ENCODE measurements at places on chromosomes 1 and 21.

- DNase-seq = no peak
Measured at GRCh38 chr1:180425952-180426351, 76.4 kb downstream of the ACBD6 start.

GRCh38 chr1:96488777-96489176 lies 232.8 kb upstream of the PTBP2 start:
- DNase-seq = no peak

DNA sequence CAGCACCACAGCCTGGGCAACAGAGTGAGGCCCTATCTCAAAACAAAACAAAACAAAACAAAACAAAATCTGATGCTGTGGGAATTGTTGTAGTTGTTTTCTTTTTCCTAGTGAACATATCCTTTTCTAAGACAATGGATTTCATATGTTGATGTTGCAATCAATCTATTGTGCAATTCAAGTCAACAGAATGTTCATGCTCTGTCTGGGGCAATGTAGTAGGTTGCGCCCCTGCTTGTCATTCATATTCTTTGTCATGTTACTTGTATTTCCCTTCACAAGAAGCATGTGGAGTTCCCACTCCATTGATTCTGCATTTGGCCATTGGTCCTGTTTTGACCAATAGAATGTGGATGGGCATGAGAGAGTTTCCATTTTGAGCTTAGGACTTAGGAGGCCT lies 223.9 kb downstream of the DUSP10 start:
- DNase-seq = no peak

GRCh38 chr1:169001353-169001752 lies 105.1 kb upstream of the ATP1B1 start:
- no peak for DNase-seq

GRCh38 chr1:91741301-91741700 lies 144.7 kb downstream of the TGFBR3 start:
- DNase-seq = no peak

GRCh38 chr1:30471307-30471706 lies 252.1 kb downstream of the MATN1 start:
- no peak for DNase-seq

- no peak for DNase-seq
Measured at GRCh38 chr1:89951766-89952604, 42.9 kb upstream of the ZNF326 start.

DNA sequence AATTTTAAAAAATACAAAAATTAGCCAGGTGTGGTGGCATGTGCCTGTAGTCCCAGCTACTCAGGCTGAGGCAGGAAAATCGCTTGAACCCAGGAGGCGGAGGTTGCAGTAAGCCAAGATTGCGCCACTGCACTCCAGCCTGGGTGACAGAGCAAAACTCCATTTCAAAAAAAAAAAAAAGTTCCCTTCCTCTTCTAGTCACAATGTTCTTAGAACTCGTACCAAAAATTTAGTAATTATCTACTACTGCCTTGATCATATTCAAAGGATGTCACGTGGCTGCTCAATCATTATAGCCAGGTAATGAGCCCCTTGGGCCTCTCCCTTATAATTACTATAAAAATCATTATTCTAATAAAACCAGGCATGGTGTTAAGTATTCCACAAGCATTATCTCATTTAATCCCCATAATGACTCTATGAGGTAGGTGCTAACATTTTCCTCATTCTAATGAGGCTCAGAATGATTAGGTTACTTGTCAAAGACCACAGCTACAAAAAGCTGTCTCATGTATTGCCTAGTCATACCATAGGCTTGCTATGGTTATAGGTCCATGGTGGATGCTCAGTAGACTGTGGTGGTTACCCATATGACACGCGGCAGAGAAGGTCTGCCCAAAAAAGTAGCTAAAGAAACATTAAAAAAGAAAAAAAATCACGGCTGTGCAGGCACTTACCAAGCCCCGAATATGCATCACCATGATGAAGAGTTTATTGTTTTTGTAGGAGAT lies 15.5 kb upstream of the PPP1R15B start:
- DNase-seq = no peak

DNA sequence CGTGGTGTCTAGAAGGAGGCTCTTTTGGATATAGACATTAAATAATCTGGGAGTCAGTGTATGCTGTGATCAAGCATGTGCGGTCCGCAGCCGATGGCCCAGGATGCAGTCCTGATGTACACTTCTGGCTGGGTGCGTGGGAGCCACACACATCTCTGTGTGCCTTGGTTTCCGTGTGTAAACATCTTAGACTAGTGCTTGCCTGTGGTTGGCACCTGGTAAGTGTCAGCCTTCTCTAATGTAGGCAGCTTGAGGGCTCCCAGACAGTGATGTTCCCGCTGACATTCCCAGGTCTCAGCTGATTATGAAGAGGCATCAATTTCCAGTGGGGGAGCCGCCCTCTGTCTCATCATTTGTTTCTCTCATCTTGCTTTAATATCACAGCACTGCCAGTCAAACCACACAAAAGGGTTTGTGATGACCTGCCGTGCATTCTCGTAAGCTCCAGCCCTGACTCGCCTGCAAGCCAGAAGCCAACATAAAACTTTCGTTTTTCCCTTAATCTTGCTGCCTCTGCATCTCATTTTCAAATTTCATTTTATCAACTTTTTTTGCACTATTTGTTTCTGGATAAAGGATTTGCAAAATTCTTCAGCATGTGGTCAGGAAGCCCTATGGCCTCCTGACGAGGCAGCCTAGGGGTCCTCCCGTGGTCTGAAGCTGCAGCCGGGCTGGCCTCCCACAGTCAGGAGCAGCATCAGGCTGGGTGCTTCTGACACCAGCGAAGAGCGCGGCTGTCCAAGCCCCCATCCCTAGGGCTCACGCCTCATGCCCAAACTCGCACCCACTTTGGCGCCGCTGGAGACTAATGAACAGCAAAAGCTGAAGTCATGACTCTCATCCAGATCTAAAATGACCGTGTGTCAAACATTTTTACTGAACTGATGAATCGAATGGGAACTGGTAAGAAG lies 28.1 kb downstream of the PDE9A start:
- no peak for DNase-seq

GRCh38 chr1:186139701-186140100 lies 235.4 kb downstream of the TPR start:
- no peak for DNase-seq

DNA sequence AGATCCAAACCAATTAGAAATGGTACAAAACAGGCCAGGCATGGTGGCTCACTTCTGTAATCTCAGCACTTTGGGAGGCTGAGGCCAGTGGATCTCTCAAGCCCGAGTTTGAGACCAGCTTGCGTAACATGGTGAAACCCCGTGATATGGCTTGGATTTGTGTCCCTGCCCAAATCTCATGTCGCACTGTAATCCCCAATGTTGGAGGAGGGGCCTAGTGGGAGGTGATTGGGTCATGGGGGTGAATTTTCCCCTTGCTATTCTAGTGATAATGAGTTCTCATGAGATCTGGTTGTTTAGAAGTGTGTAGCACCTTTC lies 7.0 kb upstream of the VASH2 start:
- DNase-seq = no peak

DNA sequence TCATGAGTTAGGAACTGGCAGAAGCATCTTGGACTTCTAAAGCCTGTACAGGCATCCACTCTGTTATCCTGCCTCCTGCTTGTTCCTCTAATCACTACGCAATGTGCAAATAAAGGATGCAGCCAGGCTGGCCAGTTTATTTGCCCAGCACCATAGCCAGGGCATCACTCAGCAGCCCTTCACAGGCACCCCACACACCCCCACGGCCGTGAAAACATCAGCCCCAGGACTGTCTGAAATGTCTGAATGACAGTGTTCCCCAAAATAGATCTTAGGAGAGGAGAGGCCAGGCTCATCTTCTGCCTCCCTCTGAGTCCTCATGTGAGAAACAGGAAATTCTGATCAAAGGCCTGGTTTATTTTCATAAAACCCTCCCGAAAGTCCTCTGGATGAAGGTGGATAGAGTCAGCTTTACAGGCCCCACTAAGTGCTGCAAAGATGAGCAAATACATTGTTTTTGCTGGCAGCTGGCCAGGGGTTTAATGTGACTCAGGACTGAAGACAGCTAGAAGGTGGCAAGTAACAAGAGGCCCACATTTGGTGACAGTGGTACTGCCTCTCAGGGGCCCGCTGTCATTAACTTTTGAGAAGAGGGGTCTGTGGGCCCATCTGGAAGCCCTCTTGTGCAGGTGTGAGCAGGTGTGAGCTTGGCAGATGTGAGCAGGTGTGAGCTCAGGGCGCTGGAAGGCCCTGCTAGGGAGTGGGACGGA lies 32.9 kb downstream of the GRHL3 start:
- DNase-seq = no peak

DNA sequence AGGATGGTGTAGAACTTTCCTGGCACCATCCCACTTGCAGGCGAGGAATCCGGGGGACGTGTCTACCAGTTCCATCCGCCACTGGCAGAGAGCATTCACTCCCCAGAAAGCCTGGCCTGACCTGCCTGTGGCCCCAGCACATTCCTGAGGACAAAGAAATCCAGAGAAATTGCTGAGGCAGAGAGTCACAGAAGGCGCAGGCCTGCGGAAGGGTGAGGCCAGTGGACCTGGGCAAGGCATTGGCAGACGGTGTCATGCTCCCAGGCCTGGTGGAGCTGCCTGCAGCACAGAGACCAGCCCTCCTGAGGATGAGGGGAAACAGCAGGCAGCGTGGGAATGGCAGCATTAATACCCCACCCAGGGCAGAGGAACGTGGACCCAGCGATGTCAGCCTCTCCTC lies 81.2 kb upstream of the F3 start:
- DNase-seq = no peak

DNA sequence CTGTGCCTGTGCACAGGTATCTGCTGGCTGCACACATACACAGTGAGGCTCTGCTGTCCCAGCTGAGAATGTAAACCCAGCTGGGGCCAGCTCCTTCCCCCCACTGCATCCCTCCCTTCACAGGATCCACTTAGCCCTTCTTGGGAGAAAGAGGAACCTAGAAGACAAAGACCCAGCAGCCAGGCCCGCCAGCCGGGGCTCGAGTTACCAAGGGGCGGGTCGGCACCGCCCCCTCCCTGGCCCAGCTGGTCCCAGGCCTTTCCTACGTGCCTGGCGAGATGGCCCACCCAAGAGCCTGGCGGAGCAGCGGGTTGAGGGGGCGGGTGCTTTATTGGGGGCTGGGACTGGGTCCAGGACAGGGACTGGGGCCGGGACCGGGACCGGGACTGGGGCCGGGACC lies 2.1 kb downstream of the SH3BGRL3 start:
- no peak for DNase-seq

DNA sequence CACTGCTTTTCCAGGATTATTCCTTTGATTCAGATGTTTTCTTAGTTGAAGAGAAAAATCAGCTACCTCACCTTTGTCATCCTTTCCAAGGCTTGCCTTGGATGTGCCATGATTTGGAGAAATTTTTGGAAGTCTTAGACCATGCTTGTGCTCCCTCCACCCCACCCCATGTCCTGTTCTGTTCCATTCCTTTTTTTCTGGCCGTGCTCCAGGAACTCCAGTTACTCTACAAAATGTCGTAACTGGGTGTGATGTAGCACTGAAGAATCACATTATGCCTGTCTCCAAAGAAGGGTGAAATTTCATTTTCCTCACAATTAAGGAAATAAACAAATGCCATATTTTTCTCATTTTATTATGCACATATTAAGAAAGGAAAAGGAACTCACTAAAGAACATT lies 217.8 kb upstream of the ZRANB2 start:
- no peak for DNase-seq

DNA sequence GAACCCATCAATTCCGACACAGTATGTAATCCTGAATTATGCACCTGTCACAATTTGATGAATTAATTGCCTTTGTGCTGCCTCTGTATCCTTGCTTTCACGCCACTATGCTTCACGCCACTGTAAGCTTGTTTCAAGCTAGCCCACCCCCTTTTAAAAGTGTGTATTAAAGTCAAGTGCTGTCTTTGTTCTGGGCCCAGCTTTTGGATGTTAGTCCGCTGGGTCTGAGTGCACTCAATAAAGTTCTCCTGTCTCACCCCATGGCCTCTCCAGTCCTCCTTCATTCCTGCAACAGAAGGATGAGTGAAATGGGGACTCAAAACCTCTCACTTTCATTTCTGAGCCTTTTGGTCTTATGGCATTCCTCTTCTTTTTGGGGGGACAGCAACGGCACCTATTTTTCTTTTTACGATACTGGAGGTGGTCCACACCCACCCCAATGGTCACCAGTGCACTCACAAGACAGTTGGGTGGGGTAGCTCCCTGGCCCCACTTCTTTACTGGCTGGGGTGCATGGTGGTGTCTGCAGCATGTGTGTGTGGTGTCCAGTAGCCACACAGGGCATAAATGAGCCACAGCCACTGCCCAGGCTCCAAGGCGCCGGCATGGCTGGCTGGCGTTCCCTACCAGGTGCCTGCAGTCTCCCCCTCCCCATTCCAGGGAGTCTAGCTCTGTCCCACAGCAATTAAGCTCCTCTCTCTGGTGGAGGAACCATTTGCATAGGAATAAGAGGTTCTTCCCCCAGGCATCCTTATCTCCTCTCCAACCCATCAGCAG lies 1.8 kb downstream of the THEM4 start:
- no peak for DNase-seq

GRCh38 chr1:22774833-22775182 lies 64.2 kb downstream of the EPHB2 start:
- no peak for DNase-seq

GRCh38 chr1:1616045-1616790 lies 918 bp downstream of the MIB2 start:
- no peak for DNase-seq

DNA sequence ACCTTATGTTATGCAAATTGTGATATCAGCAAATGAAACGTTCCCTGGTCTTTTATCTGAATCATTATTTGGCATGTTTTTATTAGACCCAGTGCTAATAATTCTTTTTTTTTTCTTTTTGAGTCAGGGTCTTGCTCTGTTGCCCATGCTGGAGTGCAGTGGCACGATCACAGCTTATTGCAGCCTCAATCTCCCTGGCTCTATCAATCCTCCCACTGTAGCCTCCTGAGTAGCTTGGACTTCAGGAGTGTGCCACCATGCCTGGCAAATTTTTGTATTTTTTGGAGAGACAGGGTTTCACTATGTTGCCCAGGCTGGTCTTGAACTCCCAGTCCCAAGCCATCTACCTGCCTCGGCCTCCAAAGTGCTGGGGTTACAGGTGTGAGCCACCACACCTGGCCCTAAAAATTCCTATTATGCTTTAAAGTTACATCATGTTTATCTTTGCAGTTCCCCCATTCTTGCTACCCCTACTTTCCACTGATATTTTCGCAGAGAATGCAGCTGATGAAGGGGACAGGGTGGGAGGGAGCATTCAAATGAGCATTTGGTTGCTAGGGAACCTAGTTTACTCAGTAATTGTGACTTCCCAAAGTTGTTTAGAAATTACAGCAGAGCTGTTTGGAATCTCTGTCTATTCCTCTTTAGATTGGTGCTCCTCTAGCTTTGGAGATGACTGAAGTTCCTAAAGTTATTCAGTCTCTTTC lies 18.4 kb downstream of the C1orf21 start:
- DNase-seq = no peak

GRCh38 chr1:93659822-93660503 lies 21.7 kb downstream of the BCAR3 start:
- no peak for DNase-seq

GRCh38 chr1:219575563-219575962 lies 37.3 kb downstream of the ZC3H11B start:
- DNase-seq = peak; percentile 49

DNA sequence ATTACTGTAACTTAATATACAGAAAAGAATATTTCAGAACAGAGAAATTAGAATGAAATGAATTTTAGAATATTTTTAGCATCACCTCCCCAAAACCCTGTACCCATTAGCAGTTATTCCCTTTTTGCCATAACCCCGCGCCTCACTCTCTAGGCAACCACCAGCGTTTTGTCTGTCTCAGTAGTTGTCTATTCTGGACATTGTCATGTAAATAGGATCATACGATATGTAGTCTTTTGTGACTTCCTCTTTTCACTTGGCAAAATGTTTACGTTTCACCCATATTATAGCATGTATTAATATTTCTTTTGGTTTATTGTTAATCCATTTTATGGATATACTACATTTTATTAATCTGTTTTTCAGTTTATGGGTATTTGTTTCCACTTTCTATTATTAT lies 24.9 kb downstream of the SOAT1 start:
- no peak for DNase-seq

All from NCI-H1417 treated with DMSO at 0.1 percent for 48 hours (cell line).